Activated naive CD8-positive, alpha-beta T cell treated with anti-CD3 and anti-CD28 coated beads for 36 hours (primary cell): ENCODE measurements at places on chromosomes 7 and 10. TPM values are rescaled to one million over a fixed set of nuclear protein-coding genes. Genes with fewer than 3 reads are reported as not detected.
A peak's percentile ranks its signal among the peaks of the same experiment; 100 is the strongest.

DNA sequence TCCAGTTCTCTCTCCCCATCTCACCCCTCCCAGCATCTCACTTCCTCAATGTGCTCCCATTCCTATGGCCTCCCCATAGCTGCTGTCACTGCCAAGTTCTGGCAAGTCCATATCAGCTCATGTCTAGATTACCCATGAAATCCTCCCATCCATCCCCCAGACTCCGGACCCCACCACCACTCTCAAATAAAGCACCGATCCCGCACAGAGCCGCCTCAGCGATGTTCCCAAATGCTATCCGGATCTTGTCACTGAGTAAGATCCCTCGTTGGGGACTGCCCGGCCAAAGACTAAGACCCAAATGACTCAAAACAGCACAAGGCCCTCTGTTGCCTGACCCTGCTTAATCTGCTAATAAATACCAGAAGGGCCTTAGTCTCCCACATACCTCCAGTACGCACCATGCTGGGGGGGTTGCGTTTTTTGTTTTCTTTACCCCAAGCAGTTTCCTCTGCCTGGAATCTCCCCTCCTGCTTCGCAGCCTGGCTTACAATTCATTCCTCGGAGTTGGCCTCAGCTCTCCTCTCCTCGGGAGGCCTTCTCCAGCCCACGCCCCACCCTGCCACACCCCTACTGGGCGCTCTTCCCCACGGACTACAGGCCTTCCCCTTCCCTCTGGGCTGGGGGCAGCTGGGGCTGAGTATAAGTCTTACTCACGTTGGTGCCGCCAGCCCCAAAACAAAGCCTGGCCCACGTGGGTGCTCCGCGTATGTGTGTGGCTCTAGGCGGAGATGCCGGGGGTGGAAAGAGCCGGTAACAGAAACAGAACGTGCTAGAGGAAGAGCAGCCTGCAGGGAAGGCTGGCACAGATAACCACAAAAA is 1.8 kb upstream of the DUSP5 start:
- H3K27me3 ChIP-seq: no peaks in the 10 kb centered on the region
- peaks cover 24% of the 10 kb centered on the region for H3K4me1 ChIP-seq
- H3K4me3 ChIP-seq: peak overlapping the region; percentile 90
- H3K36me3 ChIP-seq: peaks cover 31% of the 10 kb centered on the region
- H3K27ac ChIP-seq: peak overlapping the region; percentile 89
- peak; percentile 68 for DNase-seq

- no peak overlapping the region for H3K4me3 ChIP-seq
- no peak overlapping the region for H3K27ac ChIP-seq
- no peak for DNase-seq
- H3K4me1 ChIP-seq: no peaks in the 10 kb centered on the region
- no peaks in the 10 kb centered on the region for H3K27me3 ChIP-seq
Measured at GRCh38 chr10:20746856-20747255, 150.3 kb downstream of the NEBL start.

SFTPA1 gene
- total RNA-seq: not detected

DNA sequence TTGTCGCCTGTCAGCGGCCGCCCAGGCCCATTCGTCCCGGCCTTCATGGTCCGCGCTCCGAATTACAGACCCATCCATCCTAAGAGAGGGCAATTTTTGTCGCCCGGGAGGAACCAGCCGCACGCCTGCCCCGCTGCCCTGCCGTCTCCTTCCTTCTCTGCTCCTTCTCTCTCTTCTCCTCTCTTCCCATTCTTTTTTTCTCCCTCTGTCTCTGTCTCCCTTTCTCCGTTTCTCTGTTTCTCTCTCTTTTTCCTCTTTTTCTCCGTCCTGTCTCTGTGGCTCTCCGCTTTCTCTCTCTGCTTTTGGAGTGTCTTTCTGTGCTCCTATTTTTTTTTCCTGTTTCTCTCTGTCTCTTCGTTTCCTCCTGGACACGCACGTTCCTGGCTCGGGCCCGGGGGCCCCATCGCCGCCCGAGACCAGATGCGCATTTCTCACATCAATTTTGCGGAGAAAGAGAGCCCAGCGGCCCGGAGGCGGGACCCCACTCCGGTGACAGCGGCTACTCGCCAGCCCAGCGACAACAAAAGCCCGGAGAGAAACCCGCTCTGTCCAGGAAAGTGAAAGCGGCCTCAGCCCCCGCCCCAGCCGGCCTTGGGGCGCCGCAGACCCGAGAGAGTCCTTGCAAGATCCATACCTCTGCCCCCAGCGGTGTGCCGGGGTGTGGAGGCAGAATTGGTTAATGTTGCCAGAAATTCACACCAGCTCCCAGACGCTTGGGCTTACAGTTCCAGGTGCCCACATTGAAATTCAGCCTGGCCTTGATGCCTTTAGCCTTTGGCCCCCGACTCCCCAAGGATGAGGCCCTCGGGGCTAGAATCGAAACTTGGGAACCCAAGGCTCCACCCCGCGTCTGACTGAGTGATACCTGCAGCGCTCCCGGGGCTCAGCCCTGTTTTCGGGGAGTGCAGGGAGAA is 4.1 kb downstream of the LBX1 start:
- no peak for DNase-seq
- peaks cover 2% of the 10 kb centered on the region for H3K36me3 ChIP-seq
- no peak overlapping the region for H3K27ac ChIP-seq
- H3K4me3 ChIP-seq: peak overlapping the region; percentile 8
- peaks cover 87% of the 10 kb centered on the region for H3K27me3 ChIP-seq

GRCh38 chr7:30633223-30633622 is 38.5 kb downstream of the GARS1 start:
- peaks cover 57% of the 10 kb centered on the region for H3K36me3 ChIP-seq
- no peaks in the 10 kb centered on the region for H3K27me3 ChIP-seq
- no peak for DNase-seq
- H3K4me3 ChIP-seq: no peak overlapping the region
- H3K27ac ChIP-seq: peak overlapping the region; percentile 43

- H3K4me3 ChIP-seq: no peak overlapping the region
- DNase-seq: no peak
- H3K27me3 ChIP-seq: no peaks in the 10 kb centered on the region
- H3K4me1 ChIP-seq: peaks cover 2% of the 10 kb centered on the region
- H3K27ac ChIP-seq: no peak overlapping the region
- peaks cover 79% of the 10 kb centered on the region for H3K36me3 ChIP-seq
Measured at GRCh38 chr7:138549082-138549481, 89.0 kb downstream of the TRIM24 start.

HMX3 gene
- 0.19 TPM for total RNA-seq
